ENCODE measurements at places on chromosomes 13 and 19.
A peak's percentile ranks its signal among the peaks of the same experiment; 100 is the strongest.

DNA sequence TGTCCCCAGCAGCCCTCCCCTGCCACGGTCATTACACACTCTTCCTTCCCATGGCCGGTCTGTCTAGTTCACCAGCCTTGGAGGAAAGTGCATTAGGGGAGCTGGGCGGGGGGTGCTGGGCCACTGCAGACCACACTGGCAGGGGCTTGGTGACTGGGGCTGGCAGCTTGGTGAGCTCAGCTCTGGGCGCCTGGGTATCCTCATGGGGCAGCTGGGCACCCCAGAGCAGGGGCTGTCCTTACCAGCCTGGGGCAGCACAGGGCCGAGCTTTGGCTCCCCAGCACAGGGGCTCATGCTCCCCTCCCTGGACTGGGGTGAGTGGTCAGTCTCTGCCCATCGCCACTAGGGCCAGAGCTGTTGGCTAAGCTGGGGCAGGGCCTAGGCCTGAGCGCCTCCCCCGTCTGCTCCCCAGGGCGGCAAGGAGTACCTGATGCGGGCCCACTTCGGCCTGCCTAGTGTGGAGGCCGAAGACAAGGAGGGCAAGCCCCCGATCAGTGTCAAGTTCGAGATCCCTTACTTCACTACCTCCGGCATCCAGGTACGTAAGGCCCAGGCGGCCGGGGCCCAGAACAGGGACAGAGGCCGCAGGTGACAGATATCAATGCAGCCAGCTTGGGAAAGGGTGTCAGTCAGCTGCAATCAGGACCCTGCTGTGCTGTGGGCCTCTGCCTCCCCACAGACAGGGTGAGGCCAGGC lies 35.5 kb downstream of the AP1M1 start:
- no peak for DNase-seq

DNA sequence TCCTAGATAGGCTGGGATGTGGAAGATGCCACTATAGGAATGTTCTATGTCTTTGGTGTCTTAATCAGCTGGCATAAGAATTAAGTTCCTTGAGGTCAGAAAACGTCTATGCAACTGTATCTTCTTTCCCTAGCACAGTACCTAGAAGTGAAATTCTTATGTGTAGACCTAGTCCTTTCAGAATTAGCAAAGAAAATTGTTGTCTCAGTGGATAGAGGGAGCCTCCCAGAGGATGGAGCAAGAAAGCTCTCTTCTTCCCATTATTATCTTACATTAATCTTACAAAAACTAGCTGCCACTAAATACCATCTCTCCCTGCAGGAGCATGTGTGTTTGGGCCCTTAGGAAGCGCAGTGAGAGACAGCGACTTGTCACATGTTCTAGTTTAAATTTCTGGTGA lies 11.6 kb downstream of the CLDN10 start:
- no peak for DNase-seq

DNA sequence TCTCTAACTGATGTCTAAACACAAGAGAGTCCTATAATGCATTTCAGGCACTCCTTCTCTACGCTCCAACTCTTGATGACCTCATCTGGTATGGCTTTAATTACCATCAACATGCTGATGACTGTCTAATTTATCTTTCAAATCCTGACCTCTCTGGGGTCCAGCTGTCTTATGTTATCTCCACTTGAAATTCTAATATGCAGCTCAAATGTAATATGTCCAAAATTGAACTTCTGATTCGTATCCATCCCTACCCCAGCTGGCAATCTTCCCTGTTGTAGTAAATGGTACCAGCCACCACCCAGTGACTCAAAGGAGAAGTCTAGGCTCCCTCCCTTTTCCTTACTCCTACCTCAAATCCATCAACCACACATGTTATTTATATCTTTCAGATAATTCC lies 288.0 kb upstream of the SLC10A2 start:
- peak; percentile 82 for DNase-seq

DNA sequence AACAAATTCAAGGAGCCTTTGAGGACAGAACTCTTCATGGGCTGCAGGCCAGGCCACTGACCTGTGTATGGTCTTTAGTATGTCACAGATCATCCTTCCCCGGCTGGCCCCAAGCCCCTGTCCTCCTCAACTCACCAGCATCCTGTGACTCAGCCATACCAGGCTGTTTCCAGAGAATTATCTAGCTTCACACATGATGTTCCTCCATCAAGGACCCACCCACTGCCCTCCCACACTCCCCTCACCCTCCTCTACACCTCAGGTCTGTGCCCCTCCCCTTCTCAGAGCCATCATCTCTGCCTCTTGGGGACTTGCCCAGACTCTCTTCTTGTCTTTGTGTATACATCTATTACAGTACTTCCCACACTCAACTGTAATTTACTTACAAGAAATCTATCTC lies 14.7 kb downstream of the DCT start:
- no peak for DNase-seq

DNA sequence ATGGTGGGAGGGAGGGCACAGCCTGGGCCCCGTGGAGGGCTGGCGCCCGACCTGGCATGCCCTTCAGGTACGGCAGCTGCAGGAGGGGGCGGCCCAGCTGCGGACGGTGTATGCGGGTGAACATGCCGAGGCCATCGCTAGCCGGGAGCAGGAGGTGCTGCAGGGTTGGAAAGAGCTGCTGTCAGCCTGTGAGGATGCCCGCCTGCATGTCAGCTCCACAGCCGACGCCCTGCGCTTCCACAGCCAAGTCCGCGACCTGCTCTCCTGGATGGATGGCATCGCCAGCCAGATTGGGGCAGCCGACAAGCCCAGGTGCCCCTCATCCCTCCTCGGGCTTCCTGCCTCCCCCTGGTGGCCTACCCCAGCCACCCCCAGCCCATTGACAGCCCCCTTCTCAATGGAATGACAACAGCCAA lies 16.6 kb upstream of the SHKBP1 start:
- no peak for DNase-seq

DNA sequence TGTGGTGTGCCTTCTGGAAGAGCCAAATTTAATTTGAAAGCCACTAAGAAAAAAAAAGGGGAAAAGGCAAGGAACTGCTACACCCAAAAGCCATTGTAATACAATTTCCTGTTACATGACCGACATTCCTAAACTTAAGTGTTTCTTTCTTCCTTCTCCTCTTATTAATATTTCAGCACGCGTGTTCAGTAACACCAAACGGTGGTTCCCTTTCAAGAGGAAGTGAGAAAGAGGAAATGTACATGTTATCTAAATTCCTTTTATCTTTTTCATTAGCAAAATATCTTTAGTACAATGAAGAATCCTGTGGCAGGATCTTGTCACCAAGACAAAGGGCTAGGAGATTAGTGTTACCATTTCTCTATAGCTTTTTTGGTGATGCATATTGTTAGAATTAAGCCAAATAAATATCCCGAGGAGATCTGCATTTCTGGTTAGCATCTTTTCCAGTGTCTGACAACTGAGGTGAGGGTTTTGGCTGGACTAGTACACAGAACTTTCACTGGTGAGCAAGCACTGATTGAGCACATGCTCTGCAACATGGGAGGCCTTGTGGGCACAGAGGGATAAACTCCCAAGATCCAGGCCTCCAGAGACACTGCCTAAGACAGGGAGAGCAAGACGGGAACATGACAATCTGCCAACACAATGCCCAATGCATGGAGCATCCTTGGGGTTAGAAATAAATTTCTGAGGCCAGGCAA lies 22.1 kb downstream of the LATS2 start:
- no peak for DNase-seq

DNA sequence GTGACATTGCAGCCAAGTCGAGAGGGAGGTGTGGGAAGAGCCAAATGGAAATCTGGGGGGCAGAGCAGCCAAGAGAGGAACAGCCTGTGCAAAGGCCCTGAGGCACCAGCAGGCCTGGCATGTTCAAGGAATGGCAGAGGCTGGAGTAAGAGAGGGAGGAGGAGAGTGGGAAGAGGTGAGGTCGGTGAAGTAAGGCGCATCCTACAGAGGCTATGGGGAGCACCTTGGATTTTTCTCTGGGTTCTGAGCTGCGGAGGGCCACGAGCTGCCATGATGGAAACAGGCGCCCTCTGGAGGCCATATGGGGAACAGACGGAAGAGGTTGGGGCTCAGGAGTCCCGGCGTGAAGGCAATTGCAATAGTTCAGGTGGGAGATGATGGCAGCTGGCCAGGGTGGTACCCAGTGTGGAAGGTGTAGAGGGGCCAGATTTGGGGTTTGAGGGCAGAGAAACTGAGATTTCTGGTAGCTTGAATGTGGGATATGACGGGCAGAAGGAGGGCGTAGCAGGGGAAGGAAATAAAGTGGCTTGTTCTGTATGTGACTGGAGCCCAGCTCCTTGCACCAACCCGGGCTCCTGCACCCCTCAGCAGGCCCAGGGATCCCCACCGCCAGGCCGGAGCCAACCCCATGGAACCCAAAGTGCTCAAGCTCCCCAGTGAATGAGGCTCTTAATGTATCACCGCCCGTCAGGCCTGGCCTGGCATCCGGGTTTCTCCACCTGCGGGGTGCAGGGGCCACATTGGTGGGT lies 20.5 kb upstream of the STRN4 start:
- no peak for DNase-seq

DNA sequence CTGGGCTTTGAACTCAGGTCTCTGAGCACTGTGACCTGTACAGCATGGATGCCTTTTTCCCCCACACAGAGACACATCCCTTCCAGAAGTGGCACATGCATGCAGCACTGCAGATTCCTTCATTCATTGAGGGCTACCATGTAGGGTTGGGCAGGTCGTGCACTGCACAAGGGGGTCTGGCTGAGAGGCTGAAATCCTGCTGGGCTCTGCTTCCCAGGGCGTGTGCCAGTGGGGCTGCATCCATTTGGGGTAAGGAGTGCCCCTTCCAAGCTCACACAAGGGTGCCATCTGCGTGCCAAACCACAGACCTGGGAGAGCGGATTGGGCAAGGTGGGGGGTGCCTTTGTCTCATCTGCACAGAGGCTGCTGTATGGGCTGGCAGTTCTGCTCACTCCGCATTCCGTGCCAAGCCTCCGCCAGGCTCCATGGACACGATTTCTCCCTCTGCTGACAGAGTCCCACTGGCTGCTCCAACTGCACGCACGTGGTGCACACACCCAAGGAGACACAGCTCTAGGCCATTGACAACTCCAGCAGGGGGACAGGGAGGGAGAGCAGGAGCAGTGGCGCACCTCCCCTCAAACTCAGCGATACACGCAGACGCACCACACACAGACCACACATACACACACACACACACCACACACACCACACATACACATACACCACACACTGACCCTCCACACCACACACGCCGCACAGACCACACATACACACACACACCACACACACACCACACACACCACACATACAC lies 4.5 kb upstream of the SHISA7 start:
- peak; percentile 22 for DNase-seq

- peak; percentile 7 for DNase-seq
Observed at GRCh38 chr13:31733066-31733465, 6.3 kb upstream of the RXFP2 start.

DNA sequence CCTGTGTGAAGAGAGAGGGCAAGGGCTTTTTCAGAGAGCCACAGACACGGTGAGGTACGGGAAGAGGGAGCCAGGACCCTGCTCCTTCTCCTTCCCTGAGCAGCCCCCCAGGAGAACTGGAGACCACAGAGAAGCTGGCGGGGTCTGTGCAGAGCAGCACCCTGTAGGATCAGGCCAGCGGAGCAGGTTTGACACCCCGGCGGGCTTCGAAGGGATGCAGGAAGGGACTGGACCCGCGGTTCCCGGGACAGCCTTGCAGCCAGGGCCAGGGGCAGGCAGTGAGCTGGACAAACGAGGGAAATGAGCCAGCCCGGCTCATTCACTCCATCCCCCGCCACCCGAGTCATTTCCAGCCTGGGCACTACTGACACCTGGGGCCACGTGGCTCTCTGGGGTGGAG lies 22.2 kb downstream of the CPAMD8 start:
- DNase-seq = no peak

DNA sequence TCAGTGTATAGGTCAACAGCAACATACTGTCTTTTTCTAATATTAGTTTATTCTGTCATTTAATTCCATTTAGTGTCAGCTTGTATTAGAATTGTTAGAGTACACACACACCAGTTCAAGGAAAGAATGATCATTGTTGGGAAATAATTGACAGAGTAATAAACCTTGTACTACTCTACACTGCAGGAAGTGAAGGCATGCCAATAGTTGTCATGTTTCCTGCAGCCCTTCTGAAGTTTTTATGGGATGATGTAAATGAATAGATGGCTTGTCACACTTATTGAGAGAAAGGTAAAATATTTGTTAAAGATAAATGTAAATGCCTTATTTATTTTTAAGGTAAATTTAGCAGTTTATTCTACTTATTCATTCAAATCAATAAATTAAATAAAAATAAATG lies 306.9 kb upstream of the KLHL1 start:
- no peak for DNase-seq

DNA sequence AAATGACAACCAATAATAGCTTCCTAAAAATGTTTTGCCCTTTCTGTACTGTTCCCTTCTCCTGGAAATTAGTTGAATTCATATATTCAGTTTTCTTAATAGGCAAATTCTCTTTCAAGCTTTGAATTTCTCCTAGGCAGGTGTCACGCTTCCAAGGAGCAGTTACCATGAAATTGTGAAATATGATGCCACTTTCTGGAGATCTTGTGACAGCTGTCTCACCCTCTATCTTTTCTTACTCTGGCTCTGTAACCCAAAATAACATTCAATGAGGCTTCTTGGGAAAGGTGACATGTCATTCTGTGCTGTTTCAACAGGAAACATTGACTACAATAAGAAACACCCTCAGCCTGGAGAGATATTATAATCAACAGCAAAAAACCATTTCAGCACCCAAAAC lies 80.3 kb upstream of the MRI1 start:
- DNase-seq = no peak

DNA sequence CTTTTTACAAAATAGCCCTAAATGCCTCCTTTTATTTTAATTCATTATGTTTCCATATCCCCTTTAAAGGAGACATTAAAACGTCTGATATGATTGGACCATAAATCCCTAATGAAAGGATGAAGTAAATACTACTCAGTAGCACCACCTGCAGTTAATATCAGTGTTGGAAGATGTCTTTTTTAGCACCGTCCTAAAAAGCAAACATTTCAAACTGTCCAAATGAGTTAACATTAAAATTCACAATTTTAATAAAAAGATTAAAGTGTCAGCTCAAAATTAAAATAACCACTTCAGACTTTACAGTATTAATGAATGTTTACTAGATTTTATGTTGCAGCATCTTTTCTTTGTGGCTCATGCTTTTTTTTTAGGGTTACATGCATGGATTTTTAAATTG lies 12.3 kb downstream of the ZNF507 start:
- no peak for DNase-seq

DNA sequence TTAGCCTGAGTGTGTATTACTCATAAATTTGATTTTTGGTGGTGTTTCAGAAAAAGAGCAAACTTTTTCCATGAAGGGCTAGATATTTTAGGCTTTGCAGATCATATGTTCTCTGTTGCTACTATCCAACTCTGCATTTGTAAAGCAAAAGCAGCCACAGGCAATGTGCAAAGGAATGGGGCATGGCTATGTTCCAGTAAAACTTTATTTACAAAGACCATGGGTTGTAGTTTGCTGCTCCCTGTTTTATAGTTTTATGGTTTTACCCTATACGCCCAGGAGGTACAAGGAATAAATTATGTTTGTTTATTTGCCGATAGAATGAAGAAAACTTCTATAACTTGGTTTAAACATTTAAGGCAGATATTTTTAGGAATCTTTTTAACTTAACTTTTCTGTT lies 23.6 kb downstream of the IFT88 start:
- no peak for DNase-seq
